ENCODE measurements at places on chromosomes 16 and 17.

DNA sequence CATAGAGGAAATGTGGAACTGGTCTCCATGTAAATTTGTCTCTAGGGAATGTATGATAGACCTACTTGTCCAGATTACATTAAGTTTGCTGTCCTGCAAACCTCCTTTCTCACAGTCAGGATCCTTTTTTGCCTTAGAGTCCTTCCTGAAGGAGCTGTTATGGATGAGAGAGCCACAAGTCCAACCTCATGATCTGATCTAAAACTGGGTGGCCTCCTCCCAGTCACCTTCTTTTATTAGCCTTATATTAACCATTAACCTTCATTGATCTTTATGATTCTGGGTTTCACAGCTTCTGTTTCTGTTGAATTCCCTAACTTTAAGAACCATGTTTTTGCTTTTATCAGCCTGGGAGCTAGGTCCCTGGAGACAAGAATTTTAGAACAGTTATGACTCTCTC is 64.1 kb downstream of the NEUROD2 start:
- no peak for DNase-seq

DNA sequence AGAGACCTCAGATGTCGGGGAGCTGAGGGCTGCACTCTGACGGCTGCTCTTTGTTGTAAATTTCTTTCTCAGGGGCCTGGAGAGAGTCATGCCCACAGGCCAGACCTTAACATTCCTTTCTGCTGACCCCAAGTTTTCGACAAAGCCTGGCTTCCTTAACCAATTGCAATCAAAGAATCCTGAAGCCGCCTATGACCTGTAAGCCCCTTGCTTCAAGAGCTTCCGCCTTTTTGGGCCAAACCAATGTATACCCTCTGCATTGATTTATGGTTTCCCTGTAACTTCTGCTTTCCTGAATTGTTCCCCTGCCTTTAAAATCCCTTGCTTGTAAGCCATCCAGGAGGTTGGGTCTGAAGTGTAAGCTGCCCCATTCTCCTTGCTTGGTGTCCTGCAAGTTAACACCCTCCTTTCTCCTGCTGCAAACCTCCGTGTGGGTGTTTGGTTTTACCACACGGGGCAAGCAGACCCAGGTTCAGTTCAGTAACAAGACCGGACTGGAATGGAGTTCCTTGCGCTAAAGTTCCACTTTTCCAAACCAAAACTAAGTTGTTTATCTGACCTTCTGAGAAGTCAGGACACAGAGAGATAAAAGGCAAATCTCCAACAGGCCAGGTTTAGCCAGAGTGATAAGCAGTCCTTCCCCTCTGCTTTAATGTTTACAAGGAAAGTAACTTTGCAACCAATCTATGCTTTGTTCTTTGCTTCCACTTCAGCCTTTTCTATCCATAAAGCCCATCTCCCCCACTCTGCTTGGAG is 141.6 kb downstream of the KCNJ12 start:
- DNase-seq, result peak; percentile 15

- no peak for DNase-seq
Measured at GRCh38 chr17:44045486-44045885, 21.0 kb downstream of the LSM12 start.

DNA sequence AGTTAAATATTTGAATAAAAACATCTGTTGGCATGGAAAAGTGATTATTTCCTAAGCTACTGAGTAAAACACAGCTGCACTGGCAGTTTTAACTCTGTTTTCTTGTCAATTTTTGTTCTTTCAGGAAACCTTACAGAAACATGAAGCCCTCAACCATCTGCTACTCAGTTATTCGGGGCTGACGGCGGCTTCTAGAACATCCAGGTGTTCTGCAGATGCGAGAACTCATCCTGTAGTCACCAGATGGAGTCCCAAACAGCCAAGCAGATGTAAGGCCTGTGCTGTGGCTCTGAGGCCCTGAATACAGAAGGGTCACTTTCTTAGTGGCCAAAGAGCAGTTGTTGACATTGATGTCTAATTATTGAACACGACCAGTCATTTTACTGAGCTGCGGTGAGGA is 15.5 kb downstream of the ARSG start:
- no peak for DNase-seq

DNA sequence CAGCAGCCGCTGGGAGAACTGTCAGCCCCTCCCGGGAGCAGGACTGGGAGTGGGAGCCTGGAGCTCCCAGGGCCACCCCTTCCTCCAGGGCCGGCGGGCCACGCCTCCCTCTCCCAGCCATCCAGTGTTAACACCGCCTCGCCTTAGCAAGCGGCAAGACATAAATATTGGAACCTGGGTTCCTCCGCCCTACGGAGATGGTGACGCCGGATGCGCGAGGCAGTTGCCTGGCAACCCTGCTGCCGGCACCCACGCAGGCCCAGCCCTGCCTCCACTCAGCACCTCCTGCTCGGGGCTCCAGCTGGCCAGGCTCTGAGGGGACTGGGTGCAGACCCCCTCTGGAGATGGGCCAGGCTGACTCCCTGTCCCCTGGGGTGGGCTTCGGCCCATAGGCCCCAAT is 27.4 kb upstream of the CACNA1H start:
- DNase-seq, result peak; percentile 24

DNA sequence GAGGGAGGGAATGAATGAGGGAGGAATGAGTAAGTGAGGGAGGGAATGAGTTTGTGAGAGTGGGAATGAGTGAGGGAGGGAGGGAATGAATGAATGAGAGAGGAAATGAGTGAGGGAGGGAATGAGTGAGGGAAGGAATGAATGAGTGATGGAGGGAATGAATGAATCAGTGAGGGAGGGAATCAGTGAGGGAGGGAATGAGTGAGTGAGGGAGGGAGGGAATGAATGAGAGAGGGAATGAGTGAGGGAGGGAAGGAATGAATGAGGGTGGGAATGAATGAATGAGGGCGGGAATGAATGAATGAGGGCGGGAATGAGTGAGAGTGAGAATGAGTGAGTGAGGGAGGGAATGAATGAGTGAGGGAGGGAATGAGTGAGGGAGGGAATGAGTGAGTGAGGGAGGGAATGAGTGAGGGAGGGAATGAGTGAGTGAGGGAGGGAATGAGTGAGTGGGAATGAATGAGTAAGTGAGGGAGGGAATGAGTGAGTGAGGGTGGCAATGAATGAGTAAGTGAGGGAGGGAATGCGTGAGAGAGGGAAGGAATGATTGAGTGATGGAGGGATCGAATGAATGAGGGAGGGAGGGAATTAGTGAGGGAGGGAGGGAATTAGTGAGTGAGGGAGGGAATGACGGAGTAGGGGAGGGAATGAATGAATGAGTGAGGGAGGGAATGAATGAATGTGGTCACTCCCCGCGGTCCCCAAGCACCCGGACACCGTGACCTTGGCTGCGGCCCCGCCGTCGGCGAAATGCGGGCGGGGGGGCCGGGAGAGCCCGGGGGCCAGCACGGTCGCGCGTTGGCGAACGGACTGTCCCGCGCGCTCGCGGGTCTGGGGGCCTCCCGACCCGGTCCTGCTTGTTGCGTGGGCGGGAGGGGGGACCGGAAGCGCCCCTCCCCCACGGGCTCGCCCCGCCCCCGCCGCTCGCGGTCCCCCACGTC is 1.1 kb upstream of the UBE2I start:
- DNase-seq, result peak; percentile 35

DNA sequence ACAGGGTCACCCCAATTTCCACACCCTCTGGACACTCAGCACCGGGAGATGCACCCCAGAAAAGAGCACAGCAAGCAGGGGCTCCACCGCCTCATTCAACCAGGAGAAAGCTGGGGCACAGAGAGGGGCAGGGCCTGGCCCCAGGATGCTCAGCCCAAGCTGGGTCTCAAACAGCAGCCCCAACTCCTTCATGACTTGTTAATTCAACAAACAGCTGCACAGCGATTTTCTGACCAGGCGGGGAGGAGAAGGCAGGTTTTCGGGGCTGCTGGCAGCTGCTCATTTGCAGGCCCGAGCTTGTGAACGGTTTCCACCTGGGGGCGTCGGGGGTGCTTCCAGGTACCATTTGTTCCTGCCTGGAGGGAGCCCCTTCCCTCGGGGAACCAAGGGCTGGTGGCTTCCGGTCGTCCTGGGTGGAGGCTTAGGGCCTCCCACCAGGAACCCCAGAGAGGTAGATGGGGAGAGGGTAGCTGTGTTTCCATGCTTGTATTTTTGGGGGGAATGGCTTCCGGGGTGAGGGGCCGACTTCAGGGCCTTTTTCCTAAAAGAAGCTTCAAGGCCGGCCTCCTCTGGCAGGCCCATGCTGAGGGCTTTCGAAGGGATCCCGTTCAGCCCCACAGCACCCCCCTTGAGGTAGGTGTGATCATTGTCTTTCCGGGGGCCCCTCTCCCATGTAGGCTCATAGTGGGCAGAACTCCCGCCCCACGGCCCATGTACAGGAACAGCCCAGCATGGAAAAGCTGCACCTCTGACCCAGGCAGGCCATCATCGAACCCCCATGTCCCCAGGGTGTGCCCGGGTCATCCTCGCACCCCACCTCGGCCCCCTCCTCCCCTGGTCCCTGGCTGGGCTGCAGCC is 191.6 kb upstream of the GSE1 start:
- no peak for DNase-seq

DNA sequence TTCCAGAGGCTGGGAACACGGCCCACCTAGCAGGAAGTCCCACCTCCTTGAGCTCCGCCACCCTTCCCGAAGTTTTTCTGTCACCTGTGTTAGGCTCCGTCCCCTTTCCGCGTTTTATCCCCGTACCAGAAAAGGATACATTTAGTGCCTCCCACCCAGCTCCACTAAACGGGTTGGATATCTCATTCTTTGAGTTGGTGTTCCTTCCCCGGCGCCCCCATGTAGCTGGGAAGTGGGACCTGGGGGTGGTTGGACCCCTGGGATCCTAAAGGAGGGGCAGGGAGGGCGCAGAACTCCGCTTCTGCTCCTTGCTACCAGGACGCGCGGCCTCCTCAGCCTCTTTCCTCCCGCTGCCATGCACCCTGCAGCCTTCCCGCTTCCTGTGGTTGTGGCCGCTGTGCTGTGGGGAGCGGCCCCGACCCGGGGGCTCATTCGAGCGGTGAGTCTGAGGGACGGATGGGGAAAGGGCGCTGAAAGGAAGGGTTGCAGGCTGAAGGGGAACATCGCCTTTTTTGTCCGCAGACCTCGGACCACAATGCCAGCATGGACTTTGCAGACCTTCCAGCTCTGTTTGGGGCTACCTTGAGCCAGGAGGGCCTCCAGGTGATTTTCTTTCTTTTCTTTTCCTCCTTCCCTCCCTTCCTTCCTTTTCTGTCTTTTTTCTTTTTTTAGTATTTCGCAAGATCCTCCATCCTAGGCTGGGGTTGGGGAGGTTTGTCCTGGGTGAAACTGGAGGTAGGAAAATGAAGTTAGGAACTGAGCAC is 669 bp downstream of the RNF167 start:
- DNase-seq, result no peak

DNA sequence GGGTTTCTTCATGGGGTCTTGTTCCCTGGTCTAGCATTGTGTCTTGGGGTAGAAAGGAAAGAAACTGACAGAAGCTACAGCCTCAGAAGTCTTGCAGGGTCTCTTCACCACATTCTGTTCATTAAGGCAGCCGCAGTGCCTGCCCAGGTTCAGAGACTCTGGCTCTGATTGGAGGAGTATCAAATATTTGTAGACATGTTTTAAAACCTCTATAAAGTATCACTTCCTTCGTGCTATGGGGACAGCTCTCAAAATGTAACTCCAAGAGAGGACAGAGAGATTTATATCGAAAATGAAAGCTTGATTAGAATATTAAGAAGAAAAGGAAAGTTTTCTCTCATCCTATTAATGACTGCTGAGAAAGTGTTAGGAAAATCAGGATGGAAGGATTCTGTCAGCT is 107.0 kb upstream of the CACNG3 start:
- DNase-seq, result no peak

- no peak for DNase-seq
Measured at GRCh38 chr16:74582970-74583369, 23.9 kb downstream of the GLG1 start.

DNA sequence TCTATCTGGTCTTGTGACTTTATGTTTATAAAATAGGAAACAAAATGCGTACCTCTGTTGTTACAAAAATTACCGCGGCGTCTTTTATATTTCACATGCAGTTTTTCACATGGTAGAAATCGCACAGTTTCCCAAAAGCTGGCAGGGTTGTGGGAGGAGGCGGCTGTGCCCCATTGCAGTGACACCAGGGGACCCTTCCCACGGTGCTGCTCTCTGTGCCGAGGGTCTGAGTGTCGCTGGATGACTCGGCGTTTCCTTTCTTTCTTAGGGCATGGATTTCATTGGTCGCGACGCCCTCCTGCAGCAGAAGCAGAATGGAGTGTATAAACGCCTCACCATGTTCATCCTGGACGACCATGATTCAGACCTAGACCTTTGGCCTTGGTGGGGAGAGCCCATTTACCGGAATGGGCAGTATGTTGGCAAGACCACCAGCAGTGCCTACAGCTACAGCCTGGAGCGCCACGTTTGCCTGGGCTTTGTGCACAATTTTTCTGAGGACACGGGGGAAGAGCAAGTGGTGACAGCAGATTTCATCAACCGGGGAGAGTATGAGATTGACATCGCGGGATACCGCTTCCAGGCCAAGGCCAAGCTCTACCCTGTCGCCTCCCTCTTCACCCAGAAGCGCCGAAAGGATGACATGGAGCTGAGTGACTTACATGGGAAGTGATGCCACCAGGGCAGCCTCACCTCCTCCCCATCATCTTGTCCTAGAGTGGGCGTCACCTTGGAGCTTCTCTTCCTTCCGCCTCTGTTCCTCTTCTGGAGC is 17.2 kb upstream of the CLEC18C start:
- DNase-seq, result no peak

DNA sequence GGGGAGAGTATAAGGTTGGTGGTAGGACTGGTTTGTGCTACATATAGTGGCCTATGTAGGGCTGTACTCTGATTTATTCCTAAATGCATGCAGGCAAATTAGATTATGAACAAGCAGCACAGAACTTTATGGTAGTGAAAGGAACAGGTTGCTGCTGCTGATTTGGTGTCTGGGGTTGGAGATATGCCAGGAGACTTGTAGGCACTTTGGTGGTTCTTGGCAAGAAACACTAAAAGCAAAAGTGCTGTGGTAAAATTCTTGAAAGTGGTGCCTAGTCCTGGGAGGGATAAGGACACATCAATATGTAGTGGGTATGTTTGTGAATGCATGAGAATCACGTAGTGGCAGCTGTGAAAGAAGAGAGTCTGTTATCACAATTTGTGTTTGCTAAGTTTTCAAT is 2126.0 kb downstream of the TP53TG3F start:
- no peak for DNase-seq

- no peak for DNase-seq
Measured at GRCh38 chr17:44559634-44560554, 2.6 kb downstream of the FZD2 start.

DNA sequence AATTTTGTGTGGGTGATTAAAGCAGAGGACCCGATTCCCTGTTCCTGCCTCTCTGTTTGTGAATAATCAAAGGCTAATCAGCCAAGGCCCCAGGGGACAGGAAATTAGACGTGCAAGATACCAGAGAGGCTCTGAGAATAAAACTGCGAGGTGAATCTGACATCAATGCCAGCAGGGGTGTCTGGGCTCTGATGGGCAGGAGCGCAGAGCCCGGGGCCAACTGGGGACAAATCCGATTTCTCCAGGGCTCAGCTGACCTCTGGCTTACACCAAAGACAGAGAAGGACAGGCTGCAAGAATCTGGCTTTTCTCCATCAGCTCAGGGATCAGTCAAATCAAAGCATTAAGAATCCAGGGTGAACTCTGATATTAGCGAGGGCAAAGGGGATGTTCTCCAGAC is 174.3 kb downstream of the XYLT1 start:
- DNase-seq, result no peak

Measured in choroid plexus epithelial cell (primary cell).